Hematopoietic multipotent progenitor cell treated with erythropoietin and hydrocortisone succinate and interleukin-3 and kit ligand, for 8 days (in vitro differentiated cells): ENCODE measurements at places on chromosomes 7 and 10.

GRCh38 chr10:3900391-3900790 lies 115.4 kb upstream of the KLF6 start:
- no peak for DNase-seq

GRCh38 chr10:35426657-35427056 lies 90.3 kb downstream of the CCNY start:
- DNase-seq: no peak

DNA sequence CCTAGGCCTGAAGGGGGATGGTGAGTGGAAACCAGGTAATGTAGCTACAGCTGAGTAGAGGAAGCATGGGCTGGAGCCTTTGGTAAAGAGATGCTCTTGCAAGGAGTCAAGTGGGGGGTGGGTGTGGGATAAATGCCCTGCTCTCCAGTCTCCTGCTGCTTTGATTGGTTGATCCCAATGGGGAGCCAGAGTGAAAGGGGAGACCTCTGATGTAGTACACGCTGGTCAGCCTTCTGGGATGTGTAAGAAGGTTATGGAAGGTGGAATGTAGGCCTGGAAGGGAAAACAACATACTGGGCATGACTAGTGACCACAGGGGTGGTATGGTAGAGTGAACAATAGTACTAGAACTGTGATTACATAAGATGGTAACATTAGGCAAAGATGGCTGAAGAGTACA lies 44.3 kb downstream of the TET1 start:
- DNase-seq: no peak

DNA sequence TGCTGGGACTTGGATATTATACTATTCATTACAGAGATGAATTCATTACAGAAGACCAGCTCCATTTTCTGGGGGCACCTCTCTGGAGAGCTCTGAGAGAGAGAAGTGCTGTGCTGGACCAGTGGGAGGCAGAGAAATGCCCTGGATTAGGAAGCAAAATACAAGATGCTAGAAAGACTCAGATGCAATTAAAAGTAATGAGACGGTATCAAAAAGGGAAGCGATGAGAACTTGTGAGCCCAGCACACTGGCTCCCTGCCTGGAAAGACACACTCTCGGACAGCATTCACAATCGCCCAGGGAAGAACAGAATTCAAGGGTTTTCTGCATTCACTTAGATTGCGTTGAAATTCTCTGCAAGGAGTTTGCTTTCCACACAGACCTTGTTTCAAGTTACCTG lies 3.5 kb upstream of the FRAT2 start:
- DNase-seq: no peak

- DNase-seq: no peak
These were observed 90.3 kb downstream of the SRPK2 start for GRCh38 chr7:105298439-105298894.

- DNase-seq: no peak
These were observed 828.6 kb upstream of the GHITM start for GRCh38 chr10:83310688-83311087.

- no peak for DNase-seq
These were observed 224.7 kb downstream of the GLRX3 start for GRCh38 chr10:130360826-130361311.

DNA sequence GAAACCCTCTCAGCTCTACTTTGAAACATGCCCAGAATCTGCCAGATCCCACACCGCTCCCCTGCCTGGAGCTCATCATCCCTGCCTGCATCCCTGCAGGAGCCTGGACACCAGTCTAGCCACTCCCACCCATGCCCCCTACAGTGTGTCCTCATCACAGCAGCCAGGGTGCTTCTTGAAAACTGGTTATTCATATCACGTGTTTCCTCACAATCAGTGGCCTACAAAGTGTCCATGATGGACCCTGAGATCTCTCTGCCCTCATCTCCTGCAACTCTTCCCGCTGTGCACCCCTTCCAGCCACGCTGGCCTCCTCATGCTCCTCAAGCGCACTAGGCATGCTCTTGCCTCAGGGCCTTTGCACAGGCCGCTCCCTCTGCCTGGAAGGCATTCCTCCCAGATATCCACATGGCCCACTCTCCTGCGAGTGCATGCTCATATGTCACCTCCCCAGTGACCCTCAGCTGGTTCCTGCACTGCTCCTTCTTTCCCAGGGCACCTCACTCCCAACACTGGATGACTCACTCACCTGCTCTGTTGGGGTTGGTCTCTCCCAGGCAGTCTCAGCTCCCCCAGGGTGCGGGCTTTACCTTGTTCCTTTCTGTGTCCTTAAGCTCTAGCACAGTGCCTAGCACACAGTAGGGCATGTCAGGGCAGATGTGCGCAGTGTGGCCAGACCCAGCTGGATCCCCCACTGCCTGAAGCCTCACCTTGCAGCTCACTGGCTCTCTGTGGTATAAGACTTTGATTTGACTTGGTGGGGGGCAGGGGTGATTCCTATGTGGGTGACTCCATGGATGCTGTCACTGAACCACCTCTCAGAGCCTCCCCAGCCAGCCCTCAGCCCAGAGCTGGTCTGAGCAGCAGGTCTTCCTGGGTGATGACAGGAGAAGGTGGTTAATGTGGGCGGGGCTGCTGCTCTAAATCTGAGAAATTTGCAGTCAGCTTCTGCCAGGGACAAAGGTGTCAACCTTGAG lies 37.3 kb downstream of the CDH23 start:
- DNase-seq: no peak
